Kidney capillary endothelial cell (primary cell): ENCODE measurements at places on chromosomes 3 and 15.

GRCh38 chr15:70469651-70470555 lies 293.5 kb downstream of the UACA start:
- no peak for DNase-seq

- no peak for DNase-seq
These were observed 114.5 kb upstream of the MANF start for GRCh38 chr3:51270559-51270958.

DNA sequence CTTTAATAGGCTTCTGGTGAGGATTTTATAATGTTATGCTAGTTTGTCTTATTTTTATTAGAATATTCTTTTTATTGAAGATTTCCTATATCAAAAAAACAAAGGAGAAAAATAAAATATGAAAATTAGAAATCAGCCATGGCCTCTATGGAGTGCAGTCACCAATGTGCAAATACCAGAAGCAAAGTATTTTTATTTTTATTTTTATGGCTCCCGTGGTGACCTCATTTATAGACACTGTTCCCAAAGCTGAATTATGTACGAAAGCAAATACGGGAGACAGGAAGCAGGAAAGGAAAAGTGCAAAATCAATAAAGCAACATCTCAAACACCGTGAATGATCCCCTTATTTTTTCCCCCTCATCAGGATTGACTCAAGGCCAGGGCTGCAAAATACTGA lies 35.1 kb downstream of the DAZL start:
- no peak for DNase-seq

DNA sequence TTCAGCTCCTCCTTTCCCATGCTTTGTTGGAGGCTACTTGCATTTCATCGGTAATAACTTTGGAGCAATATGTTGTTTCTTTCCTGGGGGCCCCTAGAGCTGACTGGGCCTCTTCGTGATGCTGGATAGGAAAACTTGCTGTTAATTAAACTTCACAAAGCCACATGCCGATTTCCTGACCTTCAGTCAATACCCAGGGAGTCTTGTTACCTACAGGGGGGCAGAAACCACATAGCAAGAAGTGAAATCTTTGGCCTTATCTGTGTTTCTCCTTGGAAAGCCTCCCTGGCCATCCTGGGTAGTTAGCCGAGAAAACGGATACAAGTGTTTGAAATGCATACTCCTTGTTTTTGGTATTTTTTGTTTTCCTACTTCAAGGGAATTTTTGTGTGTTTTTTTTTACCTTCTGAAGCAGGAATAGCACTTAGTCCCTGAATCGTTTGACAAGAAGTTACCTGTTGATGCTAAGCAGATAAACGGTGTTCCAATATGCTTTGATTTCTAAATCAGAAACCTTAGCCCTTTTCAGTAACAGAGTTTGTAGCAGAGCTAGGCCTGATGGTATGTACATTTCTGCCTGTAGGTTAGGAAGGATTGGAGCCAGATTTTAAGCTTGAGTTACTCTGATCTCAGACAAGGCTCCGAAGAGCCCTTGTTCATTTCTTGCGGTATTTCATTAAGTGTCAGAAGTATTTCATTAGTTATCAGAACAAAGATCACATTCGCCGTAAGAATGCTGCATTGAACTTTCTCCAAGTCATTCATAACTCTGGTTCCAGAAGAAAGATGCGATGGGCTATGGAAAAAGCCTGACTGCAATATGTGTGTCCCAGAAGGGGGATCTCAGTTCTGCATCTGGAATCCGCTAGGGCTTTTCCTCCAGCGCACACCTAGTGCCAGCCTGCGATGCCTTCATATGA lies 111.5 kb downstream of the THSD4 start:
- no peak for DNase-seq

DNA sequence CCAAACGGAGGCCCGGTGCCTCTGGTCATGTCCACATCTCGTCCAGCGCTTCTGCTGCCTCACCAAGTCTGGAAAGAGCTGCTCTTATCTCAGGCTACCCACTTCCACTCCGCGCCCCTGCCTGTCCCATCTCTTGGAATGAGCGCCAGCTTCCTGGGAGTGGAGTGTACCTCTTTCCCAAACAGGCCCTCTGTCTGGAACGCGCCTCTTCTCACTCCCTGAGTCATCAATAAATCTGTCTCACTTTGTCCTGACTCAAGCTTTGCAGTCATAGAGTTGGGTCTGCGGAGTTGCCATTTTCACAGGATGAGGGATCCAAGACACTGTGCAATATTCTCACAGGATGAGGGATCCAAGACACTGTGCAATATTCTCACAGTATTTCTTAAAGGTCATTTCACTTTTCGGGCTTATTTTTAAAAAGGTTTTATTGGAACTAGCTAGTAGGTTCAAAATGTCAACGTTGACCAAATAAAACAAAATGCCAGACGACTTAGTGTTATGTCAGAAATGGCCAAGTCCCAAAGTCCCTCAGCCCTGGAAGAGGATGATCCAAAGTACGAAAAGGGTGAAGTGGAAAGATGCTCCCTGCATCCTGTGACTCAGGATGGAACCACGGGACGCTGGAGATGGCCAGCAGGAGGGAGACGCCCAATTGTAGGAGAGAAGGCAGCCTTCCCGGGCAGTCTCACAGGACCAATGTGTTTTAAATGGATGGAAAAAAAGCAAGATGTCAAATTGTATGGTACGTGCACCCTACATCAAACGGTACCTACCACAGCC lies 81.1 kb downstream of the CHSY1 start:
- no peak for DNase-seq

- no peak for DNase-seq
These were observed 23.2 kb upstream of the ANPEP start for GRCh38 chr15:89837830-89838178.

GRCh38 chr3:74756674-74757073 lies 142.2 kb upstream of the CNTN3 start:
- DNase-seq = no peak

DNA sequence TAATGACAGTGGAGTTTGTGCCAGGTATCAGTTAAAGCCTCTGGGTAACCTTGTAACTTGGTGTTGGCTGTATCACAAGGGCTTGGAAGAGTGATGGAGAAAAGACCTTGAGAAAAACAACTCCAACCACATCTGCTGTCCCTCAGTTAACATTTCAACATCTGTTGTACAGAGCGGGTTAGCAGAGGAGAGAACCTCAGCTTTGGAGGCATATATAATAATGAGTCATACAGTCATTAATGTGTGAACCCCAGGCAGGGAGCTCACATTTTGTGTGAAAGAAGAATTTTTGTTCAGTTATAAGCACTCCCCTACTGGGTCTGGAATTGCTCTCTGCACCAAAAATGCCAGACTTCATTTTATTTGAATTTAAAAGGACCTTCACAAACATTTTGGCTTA lies 439.5 kb downstream of the PDCD6IP start:
- DNase-seq = no peak

GRCh38 chr3:188119846-188120245 lies 34.1 kb upstream of the LPP start:
- no peak for DNase-seq

DNA sequence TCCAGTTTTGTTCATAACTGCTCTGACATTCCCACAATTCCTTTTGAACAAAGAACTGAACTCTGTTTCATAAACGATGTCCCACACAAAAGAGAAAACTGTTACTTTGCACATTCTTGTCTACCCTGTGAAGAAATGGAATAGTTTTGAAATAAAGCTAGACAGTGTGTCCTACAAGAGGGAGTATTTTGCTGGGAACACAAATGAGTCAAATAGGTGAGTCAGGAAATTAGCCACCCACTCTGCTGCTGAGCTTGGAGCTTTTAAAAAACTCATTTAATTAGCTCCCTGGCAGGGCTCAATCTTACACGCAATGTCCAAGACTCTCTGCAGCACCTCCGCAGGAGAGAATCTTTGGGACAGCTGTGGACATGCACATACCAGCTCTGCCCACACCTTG lies 193.4 kb downstream of the SLC9A9 start:
- DNase-seq = no peak

DNA sequence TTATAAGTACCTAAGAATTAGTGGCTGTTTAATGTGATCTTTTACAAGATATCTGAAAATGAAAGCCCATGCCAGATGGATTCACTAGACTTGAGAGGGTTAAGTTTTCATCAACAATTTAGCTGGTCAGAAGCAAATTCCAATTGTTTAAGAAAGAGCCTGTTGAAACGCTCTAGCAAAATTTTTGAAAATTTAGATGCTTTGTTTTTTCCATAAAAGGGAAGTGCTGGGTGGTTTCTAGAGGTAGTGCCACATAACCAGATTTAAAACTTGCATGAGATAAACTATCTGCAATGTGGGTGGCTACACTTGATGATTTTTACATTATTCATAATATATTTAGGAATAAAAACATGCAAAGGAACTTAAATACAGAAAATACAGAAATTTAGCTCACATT lies 48.5 kb upstream of the SKIL start:
- DNase-seq = no peak

DNA sequence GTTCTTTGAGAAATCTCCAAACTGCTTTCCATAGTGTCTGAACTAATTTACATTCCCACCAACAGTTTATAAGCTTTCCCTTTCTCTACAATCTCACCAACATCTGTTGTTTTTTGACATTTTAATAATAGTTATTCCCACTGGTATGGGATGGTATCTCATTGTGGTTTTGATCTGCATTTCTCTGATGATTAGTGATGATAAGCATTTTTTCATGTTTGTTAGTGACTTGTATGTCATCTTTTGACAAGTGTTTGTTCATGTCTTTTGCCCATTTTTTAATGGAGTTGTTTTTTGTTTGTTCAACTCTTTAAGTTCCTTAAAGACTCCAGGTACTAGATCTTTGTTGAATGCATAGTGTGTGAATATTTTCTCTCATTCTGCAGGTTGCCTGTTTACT lies 116.6 kb upstream of the TSC22D2 start:
- DNase-seq = no peak

DNA sequence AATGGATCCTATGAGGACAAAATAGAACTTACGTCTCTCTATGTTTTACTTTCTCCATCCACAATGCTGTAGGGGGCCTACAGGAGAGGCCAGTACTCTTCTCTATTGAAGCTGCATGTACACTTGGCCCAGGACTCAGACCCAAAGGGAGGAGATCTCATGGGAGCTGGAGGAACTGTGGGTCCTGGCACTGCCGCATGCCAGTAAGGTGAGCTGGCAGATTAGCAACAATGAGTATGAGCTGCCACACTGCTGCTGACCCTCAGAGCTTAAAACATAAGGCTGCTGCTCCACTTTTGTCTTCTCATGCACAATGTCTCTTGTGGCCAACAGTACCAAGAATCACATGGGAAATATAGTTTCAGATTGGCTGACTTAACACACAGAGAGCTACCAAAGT lies 57.8 kb upstream of the TBC1D5 start:
- DNase-seq = no peak

GRCh38 chr3:129793319-129793718 lies 100.2 kb downstream of the TMCC1 start:
- DNase-seq = no peak

DNA sequence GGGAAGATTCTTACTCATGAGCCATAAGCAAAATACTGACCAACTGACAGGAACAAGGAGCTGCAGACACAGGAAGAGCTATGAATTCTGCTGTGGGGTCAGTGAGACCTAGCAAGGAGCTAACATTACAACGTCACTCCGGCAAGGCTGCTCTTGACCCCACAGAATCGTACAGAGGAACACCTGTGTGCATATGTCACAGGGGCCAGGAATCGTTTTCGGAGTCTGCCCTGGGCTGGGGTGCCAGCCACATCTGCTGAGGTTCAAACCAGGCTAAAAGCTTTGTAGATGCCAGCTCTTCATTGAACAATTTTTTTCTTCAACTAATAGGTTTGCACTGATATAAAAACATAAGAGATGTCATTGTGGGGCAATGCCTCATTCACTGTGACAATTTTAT lies 82.6 kb downstream of the LRRK1 start:
- DNase-seq = no peak

GRCh38 chr15:65249641-65250040 lies 37.0 kb downstream of the PARP16 start:
- no peak for DNase-seq

- DNase-seq = peak; percentile 46
These were observed 43.4 kb upstream of the SEC22A start for GRCh38 chr3:123158330-123158729.
